Stimulated activated CD8-positive, alpha-beta memory T cell treated with anti-CD3 and anti-CD28 coated beads, Interleukin-7, amount 100 ng/mL, for 1 hour (primary cell): ENCODE measurements at places on chromosomes 2 and 18.

DNA sequence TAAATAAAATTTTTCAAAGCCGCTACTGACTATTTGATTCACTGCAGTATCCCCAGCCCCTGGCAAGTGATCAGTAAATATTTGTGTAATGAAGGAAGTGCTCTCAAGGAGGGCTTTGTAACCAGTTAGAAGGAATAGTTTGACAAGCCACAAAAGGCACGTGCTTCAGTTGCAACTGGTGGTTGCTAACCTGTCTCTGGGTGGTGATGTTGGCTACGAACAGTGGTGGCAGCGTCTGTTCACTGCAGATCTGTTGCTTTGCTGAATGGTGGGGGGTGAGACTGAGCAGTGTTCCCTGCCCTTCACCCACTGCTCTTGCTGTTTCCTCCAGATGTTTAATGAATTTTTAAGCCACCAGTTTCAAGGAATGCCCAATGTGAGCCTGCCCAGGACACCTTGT, 73.9 kb upstream of the SIX2 start:
- DNase-seq: no peak

DNA sequence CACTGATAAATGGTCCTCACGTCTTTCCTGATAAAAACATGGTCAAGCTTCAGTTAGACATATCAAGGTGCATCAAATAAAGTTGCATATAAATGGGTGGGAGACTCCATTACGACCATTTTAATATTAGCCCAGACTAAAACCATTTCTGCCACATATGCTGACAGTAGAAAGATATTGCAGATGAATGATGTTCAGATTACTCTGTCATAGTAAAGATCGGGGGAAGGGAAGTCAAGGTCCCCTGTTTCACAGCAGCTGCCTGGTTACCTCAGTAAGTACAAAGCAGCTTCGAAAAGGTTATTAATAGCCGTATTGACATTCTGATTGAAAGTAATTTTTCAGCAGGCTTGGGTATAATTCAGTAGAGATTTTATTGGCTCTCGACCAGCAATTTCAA, 927.7 kb upstream of the CDH2 start:
- no peak for DNase-seq

- no peak for DNase-seq
Observed at GRCh38 chr2:221465776-221466175, 106.3 kb downstream of the EPHA4 start.

DNA sequence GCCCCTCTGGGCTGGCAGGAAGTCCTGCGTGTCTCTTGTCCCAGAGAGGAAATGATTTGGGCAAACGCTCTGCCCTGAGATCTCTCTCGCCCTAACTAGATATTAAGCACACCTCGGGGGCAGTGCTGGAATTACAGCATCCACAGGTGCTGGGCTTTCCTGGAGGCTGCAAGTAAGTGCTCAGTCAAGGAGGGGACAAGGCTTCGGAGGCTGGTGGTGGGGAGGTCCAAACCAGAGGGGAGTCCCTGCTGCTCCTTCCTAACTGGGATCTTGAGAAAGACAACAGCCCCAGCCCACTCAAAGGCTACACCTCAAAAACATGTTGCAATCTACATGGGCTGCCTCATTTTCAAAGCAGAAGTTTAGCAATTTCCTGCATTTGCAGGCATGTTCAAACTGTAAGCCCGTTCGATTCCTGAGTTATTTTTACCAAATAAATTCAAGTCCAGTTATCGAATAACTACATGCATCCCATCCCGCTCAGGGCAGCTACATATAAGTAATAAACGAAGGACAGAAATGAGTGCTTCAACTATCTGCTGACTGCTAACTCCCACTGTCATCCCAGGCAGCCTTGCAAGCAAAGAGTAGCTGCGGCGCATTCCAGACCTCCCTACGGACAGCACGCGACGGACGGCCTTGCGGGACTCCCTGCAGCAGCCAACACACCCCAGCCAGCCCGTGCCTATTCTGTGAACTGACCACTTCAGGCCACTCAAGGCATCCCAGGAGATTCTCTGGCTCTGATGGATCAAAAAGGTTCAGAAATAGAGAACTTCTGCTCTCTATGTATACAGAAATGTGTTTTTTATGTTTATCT, 27.5 kb downstream of the ZNF516 start:
- DNase-seq: no peak

GRCh38 chr2:20164061-20164733, 60.7 kb downstream of the SDC1 start:
- DNase-seq: no peak

DNA sequence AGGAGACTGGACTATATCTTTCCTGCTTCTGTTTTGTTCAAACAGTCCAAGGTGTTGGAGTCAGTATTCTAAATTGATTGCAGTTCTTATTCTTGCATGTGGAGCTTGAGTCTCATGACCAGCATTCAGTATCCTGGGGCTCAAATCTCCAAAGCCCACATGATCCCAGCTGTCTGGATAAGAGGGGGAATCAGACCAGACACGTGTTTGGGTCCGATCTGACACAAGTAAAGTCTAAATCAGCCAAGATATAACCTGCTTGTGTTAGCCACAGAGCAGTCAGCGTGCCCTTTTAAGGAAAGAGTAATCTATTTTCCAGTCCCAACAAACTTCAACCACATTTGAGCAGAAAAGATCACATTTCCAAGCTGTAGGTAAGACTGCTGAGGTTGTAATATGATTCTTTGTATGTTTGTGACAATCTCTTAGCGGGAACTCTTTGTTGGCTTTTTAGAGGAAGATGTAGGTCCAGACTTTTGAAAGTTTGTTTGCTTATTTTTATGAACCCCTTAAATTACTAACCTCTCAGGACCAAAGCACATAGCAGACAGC, 334.6 kb downstream of the SLC4A3 start:
- DNase-seq: no peak
